Esophagus squamous epithelium (tissue), 5 donors: ENCODE measurements at places on chromosomes 16 and 17.

GRCh38 chr17:18008496-18009268 is 30.3 kb downstream of the ATPAF2 start:
- no peak for DNase-seq

GRCh38 chr17:8776881-8777280 is 18.5 kb upstream of the SPDYE4 start:
- no peak for DNase-seq

- no peak for DNase-seq
These were observed 90.5 kb upstream of the SOX9 start for GRCh38 chr17:72030067-72030899.

DNA sequence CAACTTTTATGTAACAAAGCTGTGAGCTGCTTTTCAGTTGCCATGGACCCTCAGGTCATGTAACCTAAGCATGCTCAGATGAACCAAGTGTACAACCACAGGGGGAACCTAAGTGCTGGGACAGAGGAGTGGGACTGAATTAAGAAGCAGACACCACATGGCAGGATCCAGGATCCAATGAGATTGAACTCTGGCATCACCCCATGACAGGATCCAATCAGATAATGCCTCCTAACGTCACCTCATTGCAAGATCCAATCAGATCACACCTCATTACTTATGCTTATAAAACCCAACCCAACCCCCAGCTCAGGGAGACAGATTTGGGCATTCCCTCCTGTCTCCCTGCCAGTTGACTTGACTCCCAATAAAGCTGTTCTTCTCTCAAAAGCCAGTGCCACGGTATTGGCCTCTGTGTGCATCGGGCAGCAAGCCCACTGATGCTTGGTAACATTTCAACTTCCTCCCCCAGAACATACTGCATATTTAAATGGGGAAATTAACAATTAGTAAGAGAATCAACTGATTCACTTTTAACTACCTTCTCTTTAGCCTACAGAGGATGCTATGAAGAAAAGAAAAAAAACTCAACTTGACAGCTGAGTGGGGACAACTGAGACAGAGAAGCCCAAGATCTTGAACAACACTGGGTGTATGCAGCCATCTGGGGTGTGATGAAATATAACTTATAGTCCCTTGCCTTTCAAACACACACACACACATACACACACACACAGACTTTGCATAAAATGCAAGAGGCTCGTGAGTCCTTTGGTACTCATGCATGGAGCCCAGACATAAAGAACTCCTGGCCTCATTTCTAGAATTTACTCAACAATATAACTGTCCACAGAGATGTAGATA is 148.4 kb downstream of the SLC39A11 start:
- no peak for DNase-seq

- no peak for DNase-seq
These were observed 35.8 kb downstream of the LITAF start for GRCh38 chr16:11550791-11551498.
